ENCODE measurements at places on chromosomes 12 and 14. TPM values are rescaled to one million over a fixed set of nuclear protein-coding genes. Genes with fewer than 3 reads are reported as not detected.

BAG5 gene
- total RNA-seq: 28.2 TPM

PLCZ1 gene
- not detected for total RNA-seq

GRCh38 chr14:74638966-74639365 lies 26.9 kb upstream of the LTBP2 start:
- no peak for DNase-seq
- H3K36me3 ChIP-seq: no peaks in the 10 kb centered on the region
- peaks cover 5% of the 10 kb centered on the region for H3K27me3 ChIP-seq
- H3K4me3 ChIP-seq: no peak overlapping the region
- H3K4me1 ChIP-seq: no peaks in the 10 kb centered on the region
- H3K27ac ChIP-seq: no peak overlapping the region

HOXC6 gene
- total RNA-seq: not detected

DNA sequence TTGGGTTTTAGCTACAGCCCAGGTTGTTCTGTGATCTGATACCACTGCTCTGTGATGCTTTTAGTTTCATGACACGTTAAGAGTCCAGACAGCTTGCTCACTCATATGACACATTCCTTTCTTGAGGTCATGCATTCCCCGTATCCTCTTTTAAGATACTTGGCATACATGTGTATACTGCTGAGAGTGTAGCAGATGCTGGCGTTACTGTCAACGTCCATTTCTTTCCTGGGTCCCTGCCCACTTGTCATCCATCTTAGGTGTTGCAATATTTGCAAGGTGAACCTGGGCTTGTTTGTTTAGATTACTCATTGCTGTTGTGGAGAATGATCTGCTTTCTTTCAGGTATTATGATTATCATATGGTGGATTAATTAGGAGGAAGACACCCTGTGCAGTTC lies 9.1 kb upstream of the EMP1 start:
- H3K27ac ChIP-seq: no peak overlapping the region
- H3K27me3 ChIP-seq: peaks cover 16% of the 10 kb centered on the region
- H3K4me3 ChIP-seq: no peak overlapping the region
- H3K4me1 ChIP-seq: no peaks in the 10 kb centered on the region

GRCh38 chr12:17841496-17841895 lies 248.5 kb downstream of the RERGL start:
- no peak overlapping the region for H3K4me3 ChIP-seq
- H3K27me3 ChIP-seq: no peaks in the 10 kb centered on the region
- no peak for DNase-seq
- no peaks in the 10 kb centered on the region for H3K36me3 ChIP-seq
- H3K4me1 ChIP-seq: no peaks in the 10 kb centered on the region
- H3K27ac ChIP-seq: no peak overlapping the region

DNA sequence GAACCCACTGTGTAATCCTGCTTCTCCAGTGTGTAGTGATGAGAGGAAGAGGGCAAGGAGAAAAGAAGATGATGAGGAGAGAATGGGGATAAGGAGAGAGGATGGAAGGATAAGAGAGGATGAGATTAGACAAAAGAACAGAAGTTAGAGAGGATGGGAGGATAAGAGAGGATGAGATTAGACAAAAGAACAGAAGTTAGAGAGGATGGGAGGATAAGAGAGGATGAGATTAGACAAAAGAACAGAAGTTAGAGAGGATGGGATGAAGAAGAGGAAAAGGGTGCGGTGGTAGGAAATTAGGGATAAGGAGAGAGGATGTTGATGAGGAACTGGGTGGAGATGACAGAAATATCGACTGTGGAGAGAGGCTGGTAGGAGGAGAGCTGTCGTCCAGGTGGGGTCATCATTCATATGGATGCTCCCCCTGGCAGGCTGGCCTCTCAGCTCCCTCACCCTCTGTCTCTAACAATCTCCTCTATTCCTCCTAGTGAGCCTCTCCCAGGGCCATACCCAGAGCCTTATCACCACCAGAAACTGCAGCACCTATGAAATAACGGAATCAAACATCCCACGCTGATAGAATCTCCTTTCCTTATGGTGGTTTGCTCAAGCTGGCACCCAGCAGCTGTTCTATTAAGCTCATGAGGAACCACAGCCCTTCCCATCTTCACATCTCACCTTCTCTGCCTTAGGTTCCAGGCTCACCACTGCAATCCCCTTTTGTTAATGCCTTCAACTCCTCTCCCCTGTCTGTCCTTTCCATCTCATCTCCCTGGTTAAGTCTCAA lies 6.0 kb upstream of the CIROP start:
- H3K36me3 ChIP-seq: no peaks in the 10 kb centered on the region
- H3K27me3 ChIP-seq: no peaks in the 10 kb centered on the region
- H3K4me1 ChIP-seq: no peaks in the 10 kb centered on the region
- H3K4me3 ChIP-seq: no peak overlapping the region

DNA sequence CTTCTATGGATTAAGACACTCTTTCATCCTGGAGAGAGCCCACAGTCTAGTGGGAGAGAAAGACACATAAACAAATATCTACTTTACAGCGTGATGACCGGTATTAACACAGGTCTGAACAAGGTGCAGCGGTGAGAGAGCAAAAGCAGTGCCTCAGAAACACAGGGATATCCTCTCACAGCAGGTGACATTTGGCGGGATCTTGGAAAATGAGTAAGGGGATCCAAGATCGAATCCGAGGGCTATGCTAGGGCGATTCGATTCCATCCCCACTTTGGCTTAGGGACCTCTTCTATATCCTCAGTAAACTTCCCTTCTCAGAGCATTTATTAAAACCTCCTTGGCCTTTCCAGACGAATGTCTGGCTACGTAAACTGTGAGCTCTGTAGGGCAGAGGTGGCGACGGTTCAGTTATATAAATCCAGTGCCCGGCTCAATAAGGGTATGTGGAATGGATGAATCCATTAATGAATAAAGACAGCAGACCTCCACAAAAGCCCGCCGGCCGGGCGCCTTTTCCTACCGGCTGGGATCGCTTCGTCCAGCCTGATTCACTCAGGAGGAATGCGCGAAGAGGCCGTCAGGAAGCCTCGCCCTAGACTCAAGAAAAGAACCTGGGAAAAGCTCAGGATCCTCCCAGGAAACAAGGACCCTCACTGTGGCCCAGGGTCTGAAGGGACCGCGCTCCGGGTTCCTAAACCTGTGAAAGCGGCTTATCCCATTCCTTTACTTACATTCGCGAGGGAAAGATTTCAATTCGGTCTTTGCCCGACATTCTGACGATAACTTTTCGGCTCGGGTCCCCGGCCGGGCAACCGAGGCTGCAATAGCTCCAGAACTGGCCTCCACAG lies 455 bp downstream of the ATP6V1D start:
- H3K4me1 ChIP-seq: peaks cover 37% of the 10 kb centered on the region
- no peaks in the 10 kb centered on the region for H3K36me3 ChIP-seq
- H3K27ac ChIP-seq: peak overlapping the region; percentile 94
- peak overlapping the region; percentile 97 for H3K4me3 ChIP-seq
- no peaks in the 10 kb centered on the region for H3K27me3 ChIP-seq

DNA sequence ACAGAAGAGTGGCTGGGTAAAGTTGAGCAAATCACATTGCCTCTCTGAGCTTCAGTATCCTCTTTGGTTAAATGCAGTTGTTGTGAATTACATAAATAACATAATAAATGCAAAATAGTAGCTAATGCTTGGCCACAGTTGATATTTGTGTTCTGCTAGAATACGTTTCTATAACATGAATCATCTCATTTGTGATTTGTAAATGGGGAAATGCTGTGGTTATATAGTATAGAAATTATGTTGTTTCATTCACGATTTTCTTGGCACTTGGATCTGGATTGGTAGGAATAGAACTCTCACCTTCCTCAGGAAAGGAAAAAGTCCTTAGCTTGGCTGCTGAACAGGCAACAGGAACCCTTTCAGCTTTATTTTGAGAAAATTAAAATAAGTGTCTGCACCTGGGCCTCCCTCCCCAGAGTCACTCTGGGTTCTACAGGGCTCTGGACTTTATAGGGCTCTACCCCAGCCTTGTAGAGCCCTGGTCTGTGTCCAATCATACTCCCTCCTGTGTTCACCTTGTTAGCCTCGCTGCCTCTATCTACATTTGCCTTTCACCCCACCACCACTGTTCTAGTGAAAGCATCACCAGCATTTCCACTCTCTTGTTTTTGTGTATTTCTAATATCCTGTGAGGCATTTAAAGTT lies 107.7 kb upstream of the BCAT1 start:
- H3K27ac ChIP-seq: peak overlapping the region; percentile 20
- H3K36me3 ChIP-seq: no peaks in the 10 kb centered on the region
- H3K4me1 ChIP-seq: peaks cover 23% of the 10 kb centered on the region
- H3K27me3 ChIP-seq: no peaks in the 10 kb centered on the region

MYF6 gene
- total RNA-seq: not detected

EIF2S3B gene
- total RNA-seq: 1.3 TPM

- H3K4me1 ChIP-seq: no peaks in the 10 kb centered on the region
- no peaks in the 10 kb centered on the region for H3K27me3 ChIP-seq
- H3K27ac ChIP-seq: no peak overlapping the region
- no peak overlapping the region for H3K4me3 ChIP-seq
- H3K36me3 ChIP-seq: no peaks in the 10 kb centered on the region
Measured at GRCh38 chr12:30002677-30003076, 218.9 kb upstream of the TMTC1 start.

All from T-cell (primary cell).